ENCODE measurements at places on chromosomes 3 and 15.

- no peak for DNase-seq
These were observed 3.3 kb downstream of the ACAD9 start for GRCh38 chr3:128882719-128883118.

- DNase-seq, result no peak
These were observed 25.1 kb downstream of the STIMATE start for GRCh38 chr3:52872245-52872644.

- no peak for DNase-seq
These were observed 11.5 kb upstream of the FBXO40 start for GRCh38 chr3:121581691-121582090.

DNA sequence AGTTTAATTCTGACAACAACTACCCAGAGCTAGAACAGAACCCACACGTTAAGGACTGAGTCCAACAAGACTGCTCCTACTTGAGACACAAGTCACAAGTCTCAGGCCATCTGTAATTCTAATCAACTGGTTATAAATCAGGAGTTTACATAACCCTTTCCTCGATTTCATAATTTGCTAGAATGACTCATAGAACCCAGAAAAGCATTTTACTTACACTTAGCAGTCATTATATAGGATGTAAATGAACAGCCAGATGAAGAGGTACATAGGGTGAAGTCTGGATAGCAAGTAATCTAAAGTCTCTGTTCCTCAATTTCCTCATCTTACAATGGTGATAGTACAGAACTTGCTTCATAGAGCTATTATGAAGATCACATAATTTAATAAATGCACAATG lies 1018.2 kb downstream of the DIPK2A start:
- no peak for DNase-seq

DNA sequence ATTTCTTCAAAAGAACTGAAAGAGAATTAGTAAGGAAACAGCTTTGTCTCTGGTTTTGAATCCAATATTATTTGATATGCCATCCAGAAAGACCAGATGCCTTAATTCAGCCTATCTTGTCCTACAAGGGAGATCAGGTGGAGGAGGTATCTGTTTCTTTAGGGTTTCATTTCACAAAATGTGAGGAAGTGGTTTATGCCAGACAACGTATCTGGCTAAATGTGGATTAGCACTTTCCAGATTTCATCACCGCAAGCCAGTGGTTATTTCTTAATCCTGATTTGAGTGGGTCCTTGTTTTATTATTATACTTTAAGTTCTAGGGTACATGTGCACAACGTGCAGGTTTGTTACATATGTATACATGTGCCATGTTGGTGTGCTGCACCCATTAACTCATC lies 271.1 kb downstream of the EBLN2 start:
- DNase-seq, result no peak

GRCh38 chr3:72473156-72473555 lies 375.1 kb downstream of the SHQ1 start:
- DNase-seq, result no peak

DNA sequence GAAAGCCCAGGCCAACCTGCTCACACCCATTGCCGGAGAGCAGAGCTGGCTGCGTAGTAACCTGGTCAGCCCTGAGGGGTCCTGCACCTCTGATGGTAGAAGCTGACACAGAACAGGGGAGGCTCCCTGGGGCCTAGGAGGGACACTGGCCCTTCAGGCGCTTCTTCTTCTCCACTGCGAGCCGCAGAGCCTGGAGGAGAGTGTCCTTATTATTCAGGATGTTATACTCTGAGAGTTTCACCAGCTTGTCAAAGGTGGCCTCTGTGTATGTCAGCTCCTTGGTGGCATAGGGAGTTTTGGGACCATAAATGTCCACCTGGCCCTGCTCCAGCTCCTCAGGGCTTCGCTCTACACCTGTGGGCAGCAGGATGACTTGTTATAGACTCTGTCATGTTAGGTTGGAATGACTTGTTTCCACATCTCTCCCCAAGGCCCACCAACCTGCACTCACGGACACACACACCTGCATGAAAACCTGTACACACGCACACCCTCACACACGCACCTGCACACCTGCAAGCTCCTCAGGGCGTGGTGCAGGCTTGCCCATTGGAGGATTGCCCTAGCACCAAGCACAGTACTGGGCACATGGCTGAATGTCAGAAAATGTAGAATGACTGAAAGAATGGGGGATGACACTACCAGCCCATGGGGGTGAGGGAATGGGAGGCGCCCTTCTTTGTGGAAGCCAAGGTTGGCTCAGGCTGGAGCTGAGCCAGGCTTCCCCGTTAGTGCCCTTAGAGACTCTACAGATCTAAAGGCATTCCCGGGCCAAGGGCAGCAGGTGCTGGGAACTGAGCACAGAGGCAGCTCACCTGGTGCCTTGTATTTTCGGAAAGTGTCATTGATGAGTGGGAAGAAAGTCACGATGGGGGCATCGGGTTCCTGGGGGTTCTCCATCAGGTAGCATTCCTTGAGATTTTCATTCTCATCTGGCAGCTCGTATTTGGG lies 11.5 kb upstream of the EHD4 start:
- DNase-seq, result no peak

DNA sequence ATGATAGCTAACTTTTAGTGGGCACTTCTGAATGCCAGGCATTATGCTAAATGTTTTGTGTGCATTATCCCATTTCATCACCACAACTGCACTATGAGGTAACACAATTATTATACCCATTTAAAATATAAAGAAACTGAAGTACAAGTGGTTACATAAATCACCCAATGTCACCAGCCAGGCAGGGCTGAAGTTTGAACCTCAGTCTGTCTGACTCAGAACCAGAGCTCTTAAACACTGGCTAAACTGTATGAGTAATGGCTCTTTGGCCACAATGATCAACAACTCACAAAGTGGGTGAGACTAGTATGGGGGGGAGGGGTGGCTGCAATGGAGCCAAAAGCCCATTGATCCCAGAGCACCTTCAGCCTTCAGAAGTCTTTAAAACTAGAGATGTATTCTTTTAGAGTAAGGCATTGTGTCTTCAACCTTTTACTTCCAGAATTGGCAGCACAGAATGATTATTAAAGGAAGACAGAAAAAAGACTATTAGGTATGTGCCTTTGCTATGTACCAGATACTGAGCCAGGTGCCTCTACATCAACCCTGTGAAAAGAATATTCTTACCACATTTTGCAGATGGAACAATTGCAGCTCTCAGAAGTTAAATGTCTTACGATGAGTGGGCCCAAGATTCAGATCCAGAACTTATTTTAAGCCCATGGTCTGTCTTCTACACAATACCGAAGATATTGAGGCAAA lies 166.9 kb downstream of the UACA start:
- DNase-seq, result no peak

DNA sequence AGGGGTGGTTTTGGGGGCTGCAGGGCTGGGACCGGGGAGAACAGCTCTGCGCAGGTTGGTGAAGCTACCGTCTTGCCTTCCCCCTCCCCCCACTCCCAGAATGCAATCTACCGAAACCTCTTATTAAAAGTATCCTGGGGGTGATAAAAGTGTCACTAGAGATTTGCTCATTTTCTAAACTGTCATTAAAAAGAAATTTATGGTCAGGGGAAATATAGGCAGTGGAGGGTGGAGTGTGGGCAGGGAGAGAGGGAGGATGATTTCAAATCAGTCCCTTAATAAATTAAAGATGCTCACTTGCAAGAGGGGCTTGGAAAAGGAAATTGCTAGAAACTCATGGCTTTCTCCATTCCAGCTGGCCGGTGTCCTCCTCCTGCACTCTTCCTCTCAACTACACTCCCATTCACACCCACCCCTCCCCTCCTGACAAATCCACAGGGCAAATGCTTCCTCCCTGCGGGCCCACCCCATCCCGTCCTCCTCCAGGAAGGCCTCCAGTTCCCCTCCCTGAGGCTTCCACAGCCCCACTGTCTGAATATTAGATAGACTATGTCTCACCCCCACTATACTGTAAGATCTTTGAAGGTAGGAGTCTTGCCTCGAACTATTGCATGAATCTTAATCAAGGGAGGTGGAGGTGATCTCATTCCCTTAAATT lies 83.9 kb downstream of the TLE3 start:
- DNase-seq, result no peak

GRCh38 chr3:50436114-50436674 lies 67.2 kb downstream of the CACNA2D2 start:
- peak; percentile 45 for DNase-seq

DNA sequence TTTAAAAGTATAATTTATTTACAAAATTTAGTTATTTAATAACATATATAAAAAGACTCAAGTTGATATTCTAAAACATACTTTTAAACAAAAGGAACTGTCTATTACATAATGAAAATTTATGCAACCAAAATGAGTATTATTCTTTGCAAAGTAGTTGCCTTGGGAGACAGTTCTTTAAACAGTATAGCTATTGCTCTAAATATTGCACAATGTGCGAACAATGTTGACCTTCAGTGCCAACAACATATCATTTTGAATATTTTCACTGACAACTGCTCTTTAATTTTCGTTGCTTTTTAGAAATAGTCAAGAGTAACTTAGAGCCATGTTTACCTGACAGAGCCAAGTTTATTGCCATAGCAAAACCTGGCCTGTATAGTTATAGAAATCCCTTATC lies 124.9 kb downstream of the ZBTB20 start:
- DNase-seq, result no peak

- DNase-seq, result no peak
These were observed 72.8 kb downstream of the VGLL4 start for GRCh38 chr3:11570789-11571495.

- DNase-seq, result peak; percentile 62
These were observed 143.3 kb upstream of the GMNC start for GRCh38 chr3:191005790-191006189.

GRCh38 chr3:141939759-141940158 lies 63.3 kb downstream of the ATP1B3 start:
- DNase-seq, result no peak

DNA sequence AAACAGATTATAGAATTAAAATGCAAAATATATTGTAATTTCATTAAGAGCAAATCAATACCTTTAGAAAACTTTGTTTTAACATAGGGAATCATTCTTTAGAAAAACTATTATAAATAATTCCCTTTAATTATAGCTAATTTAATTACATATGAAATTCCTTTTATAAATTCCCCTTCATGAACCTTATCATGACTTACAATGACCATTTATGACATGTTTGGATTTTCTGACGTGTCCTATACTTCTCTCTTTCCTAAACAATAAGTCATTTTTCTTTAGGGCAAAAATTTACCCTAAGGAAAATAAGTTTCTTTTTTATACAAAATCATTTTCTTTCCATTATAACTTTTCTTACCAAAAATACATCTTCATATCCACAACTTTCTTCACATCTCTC lies 37.8 kb downstream of the PRR20G start:
- no peak for DNase-seq

DNA sequence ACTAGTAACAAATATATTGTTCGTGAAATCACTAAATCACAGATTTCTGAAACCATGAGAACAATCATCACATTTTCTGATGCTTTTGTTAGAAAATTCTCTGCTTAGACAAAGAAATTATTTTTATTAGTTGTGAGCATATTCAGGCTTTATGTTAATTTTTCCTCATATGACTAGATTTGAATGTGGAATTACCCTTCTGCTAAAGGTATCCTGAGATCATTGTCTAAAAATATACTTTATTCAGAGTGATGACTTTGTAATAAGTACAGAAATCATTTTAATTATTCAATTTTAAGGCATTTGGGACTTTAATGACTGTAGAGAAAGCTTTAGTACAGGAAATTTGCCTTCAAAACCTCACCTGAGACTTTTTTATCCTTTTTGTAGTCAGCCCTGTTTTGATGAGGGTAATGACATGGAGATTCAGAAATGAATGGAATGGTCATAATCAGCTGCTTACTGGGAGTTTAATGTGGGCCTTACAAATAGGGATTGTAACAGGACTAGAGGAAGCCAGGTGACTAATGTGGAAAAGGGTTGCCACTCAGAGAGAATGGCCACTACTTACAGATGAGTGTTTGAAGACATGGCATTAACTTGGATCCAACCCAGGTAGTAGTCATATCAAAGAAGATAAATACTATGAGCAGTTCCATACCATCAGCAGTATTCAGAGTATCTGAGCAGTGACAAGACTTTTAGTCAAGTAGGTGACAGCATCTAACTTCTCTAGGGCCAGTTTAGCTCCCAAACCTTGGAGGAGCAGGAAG lies 148.3 kb downstream of the MBNL1 start:
- no peak for DNase-seq

- no peak for DNase-seq
These were observed 131.8 kb upstream of the SLC7A14 start for GRCh38 chr3:170717410-170718402.
